ENCODE measurements at places on chromosomes 1 and 21.

DNA sequence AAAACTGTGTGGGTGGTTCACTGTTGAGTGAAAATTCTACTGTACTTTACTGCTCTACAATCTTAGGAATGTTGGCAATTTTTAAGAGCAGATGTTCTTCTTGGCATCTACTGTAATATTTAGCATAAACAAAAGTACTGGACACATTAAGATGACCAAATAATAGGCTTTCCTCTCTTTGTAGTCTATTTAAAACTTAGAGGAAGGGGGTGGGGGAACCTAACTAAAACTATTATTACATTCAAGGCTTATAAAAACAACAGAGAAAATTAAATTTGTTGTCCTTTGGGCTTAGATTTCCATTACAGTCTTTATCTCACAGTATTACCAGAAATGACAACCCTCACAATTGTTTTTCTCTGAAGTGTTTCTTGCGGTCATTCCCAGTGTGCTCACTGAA, 181.2 kb downstream of the PLPPR4 start:
- no peak for DNase-seq

DNA sequence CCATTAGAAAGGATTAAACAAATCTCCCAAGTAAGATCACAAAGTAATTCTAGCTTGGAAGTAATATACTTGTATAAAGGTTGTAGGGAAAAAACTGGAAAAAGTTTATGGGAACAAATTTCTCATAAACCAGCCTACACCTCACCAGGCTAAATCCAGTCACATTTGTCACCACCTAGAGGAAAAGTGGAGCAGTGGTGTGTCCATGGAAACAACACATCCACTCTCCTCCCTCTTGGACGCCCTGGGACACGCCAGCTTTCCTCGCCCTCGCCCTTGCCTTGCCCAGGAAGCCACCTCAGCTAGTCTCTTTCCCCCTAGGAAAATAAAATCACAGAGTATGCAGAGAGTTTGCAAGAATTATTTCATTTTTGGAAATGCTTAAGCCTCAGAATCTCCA, 2.2 kb downstream of the PALMD start:
- DNase-seq = no peak

GRCh38 chr1:29368936-29369932, 132.9 kb downstream of the PTPRU start:
- DNase-seq = no peak

- no peak for DNase-seq
Observed at GRCh38 chr21:25955646-25956045, 214.9 kb downstream of the APP start.

GRCh38 chr1:230979952-230980351, 1.1 kb downstream of the ARV1 start:
- no peak for DNase-seq

DNA sequence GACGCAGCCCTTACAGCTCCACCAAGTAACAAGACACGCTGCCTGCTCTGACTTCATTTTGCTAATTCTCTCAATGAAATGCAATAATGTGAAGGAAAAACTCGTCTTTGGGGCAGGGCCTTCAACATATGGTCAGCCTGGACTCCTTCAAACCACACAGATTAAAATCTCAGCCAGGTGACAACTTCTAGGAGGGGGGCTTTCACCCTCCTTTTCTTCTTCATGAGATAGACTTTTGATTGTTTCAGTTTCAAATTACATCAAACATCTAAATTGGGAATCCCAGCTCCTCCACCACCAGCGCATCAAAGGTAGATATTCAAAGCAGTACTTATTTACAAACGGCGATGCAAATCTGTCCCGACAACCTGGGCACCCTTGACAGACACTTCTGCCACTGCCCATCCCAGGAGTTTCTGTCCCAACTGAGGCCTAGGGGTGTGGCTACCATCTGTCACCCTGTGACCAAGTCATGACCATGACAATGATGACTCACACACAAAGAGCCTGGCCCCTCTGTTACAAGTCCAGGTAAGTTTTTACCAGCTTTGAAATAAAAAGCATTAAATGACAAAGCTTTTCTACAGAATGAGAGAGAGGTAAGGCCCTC, 29.7 kb downstream of the SSBP3 start:
- DNase-seq = no peak

DNA sequence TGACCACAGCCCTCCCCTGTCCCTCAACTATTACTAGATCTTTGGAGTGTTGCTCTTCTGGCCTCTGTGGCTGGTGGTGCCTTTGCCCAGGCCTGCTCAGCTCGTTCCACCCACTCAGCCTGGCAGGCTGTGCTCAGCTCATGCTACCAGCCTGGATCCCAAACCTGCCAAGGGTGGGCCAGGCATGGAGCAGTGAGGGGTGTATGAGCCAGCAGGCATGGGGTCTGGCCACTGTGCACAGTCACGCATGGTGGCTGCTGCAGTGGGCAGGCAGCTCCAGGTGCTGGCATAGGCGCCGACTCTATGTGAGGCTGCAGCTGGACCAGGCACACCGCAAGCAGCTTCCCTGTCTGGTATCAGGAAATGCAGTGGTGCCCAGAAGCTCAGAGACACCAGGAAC, 449.9 kb downstream of the MATN1 start:
- no peak for DNase-seq

DNA sequence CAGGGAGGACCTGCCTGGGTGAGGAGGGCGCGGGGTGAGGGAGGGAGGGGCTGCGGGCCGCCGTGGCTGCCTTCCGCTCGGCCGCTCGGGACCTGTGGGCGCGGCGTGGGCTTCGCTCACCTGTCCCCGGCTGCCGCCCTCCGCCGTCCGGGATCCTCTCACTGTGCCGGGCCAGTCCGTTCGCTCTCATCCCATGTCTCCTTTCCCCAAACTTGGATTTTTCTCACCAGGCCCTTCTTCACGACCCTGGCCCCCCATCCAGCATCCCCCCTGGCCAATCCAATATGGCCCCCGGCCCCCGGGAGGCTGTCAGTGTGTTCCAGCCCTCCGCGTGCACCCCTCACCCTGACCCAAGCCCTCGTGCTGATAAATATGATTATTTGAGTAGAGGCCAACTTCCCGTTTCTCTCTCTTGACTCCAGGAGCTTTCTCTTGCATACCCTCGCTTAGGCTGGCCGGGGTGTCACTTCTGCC, 362 bp downstream of the ZBTB48 start:
- no peak for DNase-seq

DNA sequence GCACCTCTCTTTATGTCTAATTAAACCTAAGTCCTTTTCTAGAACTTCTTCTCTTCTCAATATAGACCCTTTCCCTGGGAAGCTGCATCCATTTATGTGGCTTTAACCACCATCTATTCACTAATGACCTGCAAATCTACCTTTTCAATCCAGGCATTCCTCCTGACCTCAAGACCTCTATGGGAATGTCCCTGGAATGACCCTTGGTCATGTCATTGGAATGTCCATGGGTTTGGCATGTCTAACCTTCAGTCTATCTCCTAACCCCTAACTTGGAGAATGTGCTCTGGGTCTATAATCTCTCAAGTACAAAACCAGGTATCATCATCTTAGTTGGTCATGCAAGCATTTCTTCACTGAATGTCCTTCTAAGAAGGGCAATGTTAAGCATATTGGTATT, 196.1 kb downstream of the KCNH1 start:
- no peak for DNase-seq

GRCh38 chr1:6889875-6890480, 104.7 kb downstream of the CAMTA1 start:
- DNase-seq = no peak

- no peak for DNase-seq
Observed at GRCh38 chr1:240169188-240169587, 77.5 kb downstream of the FMN2 start.

- DNase-seq = no peak
Observed at GRCh38 chr1:83802460-83803152, 196.3 kb downstream of the TTLL7 start.

- DNase-seq = no peak
Observed at GRCh38 chr1:19661721-19662228, 2.9 kb upstream of the HTR6 start.

- DNase-seq = no peak
Observed at GRCh38 chr1:29478879-29479278, 242.6 kb downstream of the PTPRU start.

- DNase-seq = peak; percentile 15
Observed at GRCh38 chr1:16235944-16236510, 956 bp downstream of the CPLANE2 start.

- DNase-seq = no peak
Observed at GRCh38 chr1:36323636-36324352, at the start of gene EVA1B. EVA1B (minus strand) TSS chr1:36323645; CDS start chr1:36323037, 608 bp downstream.

- DNase-seq = no peak
Observed at GRCh38 chr1:27536010-27536757, 46.2 kb upstream of the WASF2 start.

GRCh38 chr21:44454058-44454457, 1.3 kb upstream of the LRRC3 start:
- DNase-seq = no peak

All from stimulated activated CD4-positive, alpha-beta T cell treated with anti-CD3 and anti-CD28 coated beads, Interleukin-1b, Interleukin-23, amount 100 ng/mL, for 24 hours (primary cell).